ENCODE measurements at places on chromosomes 11 and 22. TPM values are rescaled to one million over a fixed set of nuclear protein-coding genes. Genes with fewer than 3 reads are reported as not detected.

PCNX3 gene
- total RNA-seq = 53.9 TPM

RCN1 gene
- 285 TPM for total RNA-seq

GNG3 gene
- not detected for total RNA-seq

CARD10 gene
- 39.5 TPM for total RNA-seq

POU2AF1 gene
- total RNA-seq = not detected

TSPAN32 gene
- total RNA-seq = not detected
